ENCODE measurements at places on chromosomes 5 and 9.

DNA sequence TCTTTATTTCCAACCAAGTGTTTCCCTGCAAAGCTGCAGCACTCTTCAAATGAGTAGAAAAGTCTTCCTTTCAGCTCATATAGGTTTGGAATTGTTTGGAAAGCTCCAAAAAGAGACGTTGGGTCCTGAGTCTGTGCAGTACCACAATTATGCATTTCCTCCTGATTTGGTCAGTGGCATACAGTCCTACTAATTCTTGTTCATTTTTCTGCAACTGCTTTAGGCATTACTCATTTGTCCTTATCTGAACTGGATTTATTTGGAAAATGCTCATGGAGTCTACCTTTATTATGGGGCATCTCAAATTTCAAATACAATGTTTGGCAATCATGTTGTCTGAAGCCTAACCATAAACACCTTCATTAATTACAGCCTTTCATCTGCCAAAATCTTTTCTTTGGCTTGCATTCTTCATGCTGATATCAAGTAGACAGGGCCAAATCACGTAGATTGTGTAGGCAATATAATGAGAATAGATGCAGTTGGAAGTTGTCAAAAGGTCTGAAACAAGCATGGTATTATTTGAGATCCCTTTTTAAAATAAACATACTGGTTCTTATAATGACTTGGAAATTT is 232.8 kb downstream of the TLE1 start:
- no peaks in the 10 kb centered on the region for H3K27me3 ChIP-seq
- no peaks in the 10 kb centered on the region for H3K36me3 ChIP-seq
- no peak overlapping the region for H3K4me3 ChIP-seq
- no peaks in the 10 kb centered on the region for H3K4me1 ChIP-seq
- DNase-seq: no peak

DNA sequence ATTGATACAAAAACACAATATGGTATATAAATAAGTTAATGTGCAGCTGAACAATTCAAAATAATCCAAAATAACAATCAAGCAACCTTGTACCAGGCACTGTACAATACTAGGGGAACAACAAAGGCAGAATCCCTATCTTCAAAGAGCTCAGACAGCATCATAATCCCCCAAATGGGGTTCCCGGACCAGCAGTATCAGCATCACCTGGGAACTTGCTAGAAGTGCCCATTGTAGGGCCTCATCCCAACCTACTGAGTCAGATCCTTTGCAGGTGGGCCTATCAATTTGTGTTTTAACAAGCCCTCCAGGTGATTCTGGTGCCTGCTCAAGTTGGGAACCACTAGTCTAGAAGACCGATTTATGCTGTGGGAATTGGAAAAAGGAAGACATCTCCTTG is 27.1 kb downstream of the SLIT3 start:
- no peak overlapping the region for H3K27ac ChIP-seq
- no peaks in the 10 kb centered on the region for H3K4me1 ChIP-seq
- no peaks in the 10 kb centered on the region for H3K36me3 ChIP-seq
- H3K27me3 ChIP-seq: no peaks in the 10 kb centered on the region

DNA sequence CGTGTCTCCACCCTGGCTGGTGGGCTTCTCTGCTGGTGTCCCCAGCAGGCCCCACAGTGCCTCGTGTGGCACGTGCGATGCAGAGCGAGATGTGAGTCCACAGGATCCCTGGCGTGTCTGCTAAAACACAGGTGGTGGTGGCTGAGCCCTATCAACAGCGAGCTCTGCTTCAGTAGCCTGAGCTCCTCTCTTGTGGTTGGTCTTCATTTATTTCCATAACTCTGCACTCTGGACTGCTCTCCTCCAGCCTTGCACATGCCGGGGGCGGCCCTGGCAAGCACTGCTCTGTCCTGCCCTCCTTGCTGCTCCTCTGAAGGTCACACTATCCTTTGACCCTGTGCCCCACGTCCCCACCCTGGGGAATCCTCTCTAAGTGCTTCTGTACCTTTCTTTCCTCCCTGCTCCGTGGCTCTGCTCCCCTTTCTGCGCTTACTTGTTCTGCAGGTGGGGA is 59.2 kb downstream of the NSUN2 start:
- no peaks in the 10 kb centered on the region for H3K36me3 ChIP-seq
- no peaks in the 10 kb centered on the region for H3K4me1 ChIP-seq
- no peak for DNase-seq

DNA sequence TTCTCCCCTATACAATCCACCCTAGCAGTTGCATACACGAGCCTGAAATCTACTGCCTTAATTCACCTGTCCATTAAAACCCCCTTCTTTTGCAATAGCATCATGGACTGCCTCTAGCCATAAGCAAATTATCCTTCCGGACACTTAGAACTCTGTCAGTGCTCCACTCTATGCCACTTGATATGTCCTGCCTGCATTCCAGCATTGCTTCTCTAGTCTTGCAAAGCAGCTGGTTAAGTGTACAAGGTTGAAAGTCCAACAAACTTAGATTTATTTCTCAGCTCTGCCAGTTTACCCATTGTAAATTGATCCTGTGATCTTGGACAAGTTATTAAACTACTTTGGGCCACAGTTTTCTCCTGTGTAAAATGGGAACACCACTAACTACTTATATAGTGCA is 197.9 kb downstream of the EPB41L4A start:
- H3K27ac ChIP-seq: no peak overlapping the region
- no peak overlapping the region for H3K4me3 ChIP-seq
- no peaks in the 10 kb centered on the region for H3K36me3 ChIP-seq
- H3K27me3 ChIP-seq: no peaks in the 10 kb centered on the region
- no peak for DNase-seq

GRCh38 chr9:105636331-105636730 is 25.9 kb upstream of the TAL2 start:
- H3K4me3 ChIP-seq: no peak overlapping the region
- H3K27ac ChIP-seq: no peak overlapping the region
- no peak for DNase-seq
- no peaks in the 10 kb centered on the region for H3K27me3 ChIP-seq

GRCh38 chr9:116137010-116137409 is 16.6 kb upstream of the PAPPA start:
- no peaks in the 10 kb centered on the region for H3K27me3 ChIP-seq
- no peak for DNase-seq
- no peak overlapping the region for H3K4me3 ChIP-seq
- no peak overlapping the region for H3K27ac ChIP-seq
- no peaks in the 10 kb centered on the region for H3K4me1 ChIP-seq

DNA sequence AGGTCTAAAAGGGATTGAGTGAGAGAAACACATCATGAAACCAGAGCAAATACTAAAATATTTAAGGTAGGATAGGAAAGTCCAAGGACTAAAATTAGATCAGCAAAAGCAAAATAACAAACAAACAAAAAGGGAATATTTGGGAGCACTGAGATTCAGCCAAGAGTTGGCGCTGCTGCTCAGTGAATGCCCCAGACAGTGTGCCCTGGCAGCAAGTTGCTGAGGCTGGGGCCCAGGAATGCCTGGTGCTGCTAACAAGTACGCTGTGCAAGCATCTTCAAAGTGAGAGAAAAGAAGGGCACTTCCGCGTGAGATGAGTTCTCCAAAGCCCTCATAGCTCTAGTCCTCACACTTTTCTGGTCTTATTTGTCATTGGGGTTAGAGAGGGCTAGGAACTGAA is 603.3 kb downstream of the EFNA5 start:
- H3K27me3 ChIP-seq: no peaks in the 10 kb centered on the region
- H3K36me3 ChIP-seq: no peaks in the 10 kb centered on the region
- no peak overlapping the region for H3K27ac ChIP-seq
- H3K4me1 ChIP-seq: no peaks in the 10 kb centered on the region

- peaks cover 10% of the 10 kb centered on the region for H3K4me1 ChIP-seq
- H3K4me3 ChIP-seq: peak within 1 kb of the TSS; percentile 38
- H3K27ac ChIP-seq: no peak within 1 kb of the TSS
- H3K27me3 ChIP-seq: peaks cover 15% of the 10 kb centered on the region
- no peaks in the 10 kb centered on the region for H3K36me3 ChIP-seq
These were observed at the start of gene PRUNE2 for GRCh38 chr9:76905791-76906646. Gene PRUNE2 (minus strand): TSS chr9:76906114. CDS start chr9:76905963, 151 bp downstream.

DNA sequence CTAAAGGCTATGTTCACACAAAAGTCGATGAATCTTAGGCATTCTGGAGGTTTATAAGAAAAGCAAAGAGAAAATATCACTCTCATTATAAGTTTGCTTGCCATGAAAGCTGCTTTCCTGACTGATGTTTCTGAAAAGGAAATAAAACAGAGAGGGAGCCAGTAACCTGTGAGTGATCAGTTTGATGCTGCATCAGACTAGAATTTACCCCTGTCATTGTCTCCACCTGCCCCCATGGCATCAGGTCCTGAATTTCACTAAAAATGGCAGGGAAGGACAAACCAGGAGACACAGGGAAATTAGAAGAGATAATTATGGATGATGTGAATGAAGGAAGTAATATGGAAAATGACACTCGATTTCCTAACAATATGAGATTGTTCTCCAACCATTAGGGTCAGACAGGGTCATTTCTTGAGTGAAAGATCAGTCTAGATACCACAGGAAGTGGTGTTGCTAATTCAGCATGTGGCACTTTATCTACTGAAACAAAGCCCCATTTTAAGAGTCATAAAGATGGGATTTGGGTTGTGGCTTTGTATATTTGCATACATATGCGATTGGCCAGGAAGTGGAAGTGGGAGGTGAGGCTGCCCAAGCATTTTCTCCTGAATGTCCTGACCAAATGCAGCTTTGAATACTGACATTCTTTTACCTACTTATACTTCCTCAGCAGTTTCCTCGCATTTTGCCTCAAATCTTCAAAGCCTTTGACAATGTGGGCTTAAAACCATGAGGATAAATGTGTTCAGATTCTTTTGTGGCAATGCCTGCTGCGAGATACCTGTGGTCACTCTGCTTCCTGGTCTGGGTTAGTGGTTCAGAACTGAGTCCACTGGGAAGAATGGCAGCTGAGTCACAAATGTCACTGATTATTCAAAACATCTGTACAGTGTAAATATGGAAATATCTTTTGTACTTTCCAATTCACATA is 29.7 kb downstream of the MEGF10 start:
- no peak overlapping the region for H3K27ac ChIP-seq
- DNase-seq: no peak
- no peaks in the 10 kb centered on the region for H3K36me3 ChIP-seq

DNA sequence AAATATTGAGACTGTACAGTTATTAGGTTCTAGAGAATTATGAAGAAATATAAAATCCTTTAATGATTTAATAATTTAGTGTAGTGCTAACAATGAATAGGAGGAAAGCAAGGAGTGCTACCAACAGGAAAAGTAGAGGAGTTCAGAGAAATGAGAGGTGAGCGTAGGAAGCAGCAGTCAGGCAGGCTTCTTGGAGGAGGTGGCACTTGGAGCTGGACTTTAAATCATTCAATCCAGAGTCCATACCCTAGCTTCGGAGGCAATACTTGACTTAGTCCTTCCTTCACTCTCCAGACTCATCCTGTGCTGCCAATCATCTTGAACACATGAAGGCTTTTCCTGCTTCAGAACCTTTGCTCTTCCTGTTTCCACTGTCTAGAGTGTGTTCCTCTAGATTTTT is 254.3 kb downstream of the GRIA1 start:
- H3K27ac ChIP-seq: no peak overlapping the region
- DNase-seq: no peak
- no peaks in the 10 kb centered on the region for H3K27me3 ChIP-seq
- no peak overlapping the region for H3K4me3 ChIP-seq

GRCh38 chr5:103098993-103099392 is 20.9 kb downstream of the GIN1 start:
- no peak overlapping the region for H3K27ac ChIP-seq
- no peaks in the 10 kb centered on the region for H3K27me3 ChIP-seq
- H3K4me1 ChIP-seq: no peaks in the 10 kb centered on the region
- peaks cover 50% of the 10 kb centered on the region for H3K36me3 ChIP-seq
- H3K4me3 ChIP-seq: no peak overlapping the region
- no peak for DNase-seq

DNA sequence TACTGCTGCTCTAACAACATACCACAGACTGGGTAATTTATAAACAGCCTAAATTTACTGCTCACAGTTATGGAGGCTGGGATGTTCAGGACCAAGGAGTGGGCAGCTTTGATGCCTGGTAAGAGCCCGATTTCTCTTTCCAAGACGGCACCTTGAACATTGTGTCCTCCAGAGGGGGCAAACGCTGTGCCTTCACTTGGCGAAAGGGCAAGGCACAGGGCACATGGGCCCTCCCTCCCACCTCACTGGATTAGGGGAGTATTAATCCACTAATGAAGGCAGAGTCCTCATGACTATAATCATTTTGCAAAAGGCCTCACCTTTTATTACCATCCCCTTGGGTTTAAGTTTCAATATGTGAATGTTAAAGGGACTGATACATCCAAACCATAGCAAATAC is 397.7 kb downstream of the TMEM38B start:
- H3K4me1 ChIP-seq: no peaks in the 10 kb centered on the region
- H3K36me3 ChIP-seq: no peaks in the 10 kb centered on the region
- no peak for DNase-seq
- no peaks in the 10 kb centered on the region for H3K27me3 ChIP-seq

GRCh38 chr9:16417749-16418148 is 452.7 kb downstream of the BNC2 start:
- H3K36me3 ChIP-seq: no peaks in the 10 kb centered on the region
- H3K4me1 ChIP-seq: no peaks in the 10 kb centered on the region
- no peak for DNase-seq
- H3K27me3 ChIP-seq: no peaks in the 10 kb centered on the region
- no peak overlapping the region for H3K27ac ChIP-seq

GRCh38 chr9:71966601-71967000 is 55.2 kb downstream of the C9orf85 start:
- no peak overlapping the region for H3K27ac ChIP-seq
- H3K4me1 ChIP-seq: no peaks in the 10 kb centered on the region
- no peaks in the 10 kb centered on the region for H3K27me3 ChIP-seq

- H3K36me3 ChIP-seq: no peaks in the 10 kb centered on the region
- H3K4me1 ChIP-seq: peaks cover 5% of the 10 kb centered on the region
- DNase-seq: no peak
- H3K27ac ChIP-seq: no peak overlapping the region
- H3K4me3 ChIP-seq: no peak overlapping the region
- H3K27me3 ChIP-seq: no peaks in the 10 kb centered on the region
These were observed 188.8 kb downstream of the NTRK2 start for GRCh38 chr9:84858364-84858763.

GRCh38 chr5:17148481-17148880 is 69.0 kb upstream of the BASP1 start:
- DNase-seq: no peak
- H3K4me3 ChIP-seq: no peak overlapping the region
- no peaks in the 10 kb centered on the region for H3K27me3 ChIP-seq
- no peak overlapping the region for H3K27ac ChIP-seq
- H3K4me1 ChIP-seq: no peaks in the 10 kb centered on the region

DNA sequence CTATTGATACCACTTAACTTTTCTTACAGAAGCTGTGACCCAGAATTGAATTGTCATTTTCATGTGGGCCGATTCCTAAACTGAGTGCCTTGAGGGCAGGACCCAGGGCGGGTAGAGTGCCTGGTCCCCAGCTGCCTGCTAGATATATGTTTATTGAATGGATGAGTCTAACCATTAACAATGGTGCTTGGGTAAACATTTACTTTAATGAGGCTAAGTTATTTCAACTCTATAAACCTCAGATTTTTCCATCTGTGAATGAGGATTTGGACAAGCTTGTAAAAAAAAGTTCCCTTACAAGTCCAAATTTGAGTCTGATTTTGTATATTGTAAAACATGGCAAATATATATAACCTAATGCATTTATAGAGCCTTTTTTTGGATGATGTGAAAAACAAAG is 181.8 kb upstream of the ELL2 start:
- no peaks in the 10 kb centered on the region for H3K27me3 ChIP-seq
- DNase-seq: no peak
- H3K36me3 ChIP-seq: no peaks in the 10 kb centered on the region
- no peaks in the 10 kb centered on the region for H3K4me1 ChIP-seq
